ENCODE measurements at places on chromosomes 16 and 17.

GRCh38 chr16:29686740-29687332, 7.9 kb downstream of the QPRT start:
- DNase-seq, result no peak

DNA sequence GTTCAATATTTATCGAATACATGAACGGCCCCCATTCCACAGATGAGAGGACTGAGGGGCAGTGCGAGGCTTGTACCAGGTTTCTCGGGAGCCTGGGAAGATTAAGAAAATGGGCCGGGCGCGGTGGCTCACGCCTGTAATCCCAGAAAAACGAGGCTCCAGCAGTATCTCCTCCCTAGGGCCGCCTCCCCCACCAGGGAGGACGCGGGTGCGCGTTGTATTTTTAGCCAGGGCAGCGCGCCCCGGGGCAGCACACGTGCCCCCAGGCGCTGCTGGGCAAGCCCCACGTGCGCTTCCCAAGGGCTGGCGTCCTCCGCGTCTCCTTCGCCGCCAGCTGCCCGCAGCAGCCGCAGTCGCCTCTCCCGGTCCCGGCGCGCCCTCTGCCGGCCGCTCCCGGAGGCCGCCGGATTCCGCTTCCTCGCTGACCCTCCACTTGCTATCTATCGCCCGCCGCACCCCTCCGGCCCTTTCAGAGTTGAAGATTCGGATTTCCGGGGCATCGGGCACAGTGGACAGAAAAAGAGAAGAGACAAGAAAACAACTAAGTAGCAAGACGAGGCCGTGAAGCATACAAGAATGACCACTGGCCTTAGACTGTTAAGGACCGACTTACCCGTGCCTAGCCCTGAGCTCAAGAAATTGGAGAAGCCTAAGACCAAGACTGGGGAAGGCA, 1.9 kb upstream of the YBX2 start:
- DNase-seq, result peak; percentile 59

GRCh38 chr17:8140065-8141029, 11.9 kb downstream of the PER1 start:
- no peak for DNase-seq

DNA sequence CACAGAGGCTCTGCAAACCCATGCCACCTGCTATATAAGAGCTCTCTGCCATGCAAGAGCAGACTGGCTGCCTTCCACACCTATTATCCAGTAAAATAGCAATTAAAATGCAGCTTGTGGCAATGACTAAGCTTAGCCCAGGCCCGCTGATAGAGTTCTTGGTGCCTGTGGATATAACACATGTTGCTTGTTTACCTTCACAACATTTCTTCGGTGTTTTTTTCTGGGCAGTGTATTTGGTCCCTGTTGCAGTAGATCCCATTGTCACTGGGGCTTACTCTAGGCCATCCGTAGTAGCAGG, 63.5 kb downstream of the SPECC1 start:
- no peak for DNase-seq
